SK-N-SH (cell line): ENCODE measurements at places on chromosomes 2 and 18. TPM values are rescaled to one million over a fixed set of nuclear protein-coding genes. Genes with fewer than 3 reads are reported as not detected.

The LRATD1 gene
- 0.84 and 0.89 TPM in 2 replicates for polyA plus RNA-seq

The REL gene
- 0.59 and 0.96 TPM in 2 replicates for polyA plus RNA-seq

The VWC2L gene
- not detected in 2 replicates for polyA plus RNA-seq

The CIB4 gene
- polyA plus RNA-seq = not detected in 2 replicates

The PAPOLG gene
- 2.1 and 3.4 TPM in 2 replicates for polyA plus RNA-seq

- H3K4me3 ChIP-seq = no peak overlapping the region
- H3K36me3 ChIP-seq = no peaks in the 10 kb centered on the region
- peaks cover 56% of the 10 kb centered on the region for H3K4me1 ChIP-seq
- H3K27ac ChIP-seq = peak overlapping the region; percentile 96
Measured at GRCh38 chr2:203811491-203812221, 55.9 kb upstream of the CTLA4 start.

- H3K36me3 ChIP-seq = no peaks in the 10 kb centered on the region
- H3K27ac ChIP-seq = no peak overlapping the region
- no peak overlapping the region for H3K4me3 ChIP-seq
- DNase-seq = no peak
Measured at GRCh38 chr2:129457277-129457818, 522.1 kb upstream of the RAB6C start.

- no peaks in the 10 kb centered on the region for H3K4me1 ChIP-seq
- peaks cover 2% of the 10 kb centered on the region; the same call in 1 of the 2 replicates for H3K27me3 ChIP-seq
- no peak overlapping the region for H3K4me3 ChIP-seq
- DNase-seq = no peak
- H3K27ac ChIP-seq = no peak overlapping the region
- no peaks in the 10 kb centered on the region for H3K36me3 ChIP-seq
Measured at GRCh38 chr2:156890529-156891148, 366.9 kb upstream of the GALNT5 start.

- no peaks in the 10 kb centered on the region for H3K27me3 ChIP-seq
- H3K4me3 ChIP-seq = no peak overlapping the region
- peak overlapping the region; percentile 74 for H3K27ac ChIP-seq
- H3K4me1 ChIP-seq = peaks cover 26% of the 10 kb centered on the region
- peaks cover 61% of the 10 kb centered on the region for H3K36me3 ChIP-seq
Measured at GRCh38 chr2:216189410-216189809, 80.3 kb downstream of the XRCC5 start.

DNA sequence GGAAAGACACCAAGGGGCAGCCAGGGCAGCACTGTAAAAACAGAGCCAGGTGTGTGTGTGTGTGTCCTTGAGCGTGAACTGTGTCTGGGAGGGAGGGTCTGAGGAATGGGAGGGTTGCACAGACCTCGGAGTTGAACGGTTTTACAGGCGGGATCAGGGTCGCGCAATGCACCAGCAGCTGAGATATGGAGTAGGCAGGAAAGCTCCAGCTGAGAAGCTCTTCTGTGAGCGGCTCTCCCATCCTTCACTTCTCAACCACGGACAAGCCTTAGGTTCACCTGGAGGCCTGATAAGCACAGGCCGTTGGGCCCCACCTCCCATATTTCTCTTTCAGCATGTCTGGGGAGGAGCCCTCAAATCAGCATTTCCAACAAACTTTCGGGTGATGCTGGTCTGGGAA is 12.1 kb downstream of the SERTAD2 start:
- H3K27ac ChIP-seq = no peak overlapping the region
- H3K27me3 ChIP-seq = no peaks in the 10 kb centered on the region
- peaks cover 61% of the 10 kb centered on the region; the same call in 1 of the 2 replicates for H3K4me1 ChIP-seq
- H3K36me3 ChIP-seq = peaks cover 5% of the 10 kb centered on the region
- DNase-seq = no peak
- H3K4me3 ChIP-seq = no peak overlapping the region

DNA sequence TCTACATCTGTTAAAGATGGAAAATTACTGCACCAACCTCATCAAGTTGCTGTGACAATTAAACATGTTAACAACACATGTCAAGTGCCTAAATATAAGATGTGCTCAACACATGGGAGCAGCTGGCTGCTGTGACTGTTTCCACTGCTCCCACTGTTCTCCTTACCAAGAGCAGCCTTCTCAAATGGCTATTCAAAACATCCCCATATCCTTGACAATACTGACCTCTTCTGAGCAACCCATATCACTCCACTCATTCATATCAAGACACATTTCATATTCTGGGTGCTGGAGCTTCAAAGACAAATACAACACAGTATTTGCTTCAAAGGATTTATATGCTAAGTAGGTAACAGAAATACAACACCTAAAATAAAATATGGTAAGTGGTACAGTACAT is 60.3 kb downstream of the PIAS2 start:
- no peaks in the 10 kb centered on the region for H3K36me3 ChIP-seq
- H3K4me1 ChIP-seq = no peaks in the 10 kb centered on the region
- H3K27me3 ChIP-seq = no peaks in the 10 kb centered on the region
- no peak overlapping the region for H3K4me3 ChIP-seq

DNA sequence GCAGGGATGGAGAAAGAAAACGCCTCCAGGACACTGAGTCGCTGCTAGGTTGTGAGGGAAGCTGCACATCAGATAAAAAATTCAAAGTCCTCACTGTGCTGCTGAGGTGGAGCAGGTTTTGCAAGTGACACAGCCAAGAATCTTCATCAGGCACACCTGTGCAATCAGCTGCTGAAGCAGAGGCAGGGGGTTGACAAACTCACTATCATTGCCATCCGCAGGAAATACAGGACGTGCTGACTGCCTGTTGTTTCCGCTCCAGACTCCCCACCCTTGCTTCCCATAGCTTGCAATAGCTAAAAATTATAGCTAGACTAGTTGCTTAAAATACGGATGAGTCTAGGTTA is 147.8 kb upstream of the FHL2 start:
- H3K4me3 ChIP-seq = no peak overlapping the region
- no peaks in the 10 kb centered on the region; the same call in 1 of the 2 replicates for H3K4me1 ChIP-seq
- H3K27me3 ChIP-seq = peaks cover 9% of the 10 kb centered on the region; the same call in 1 of the 2 replicates
- no peaks in the 10 kb centered on the region for H3K36me3 ChIP-seq

GRCh38 chr18:3690764-3691066 is 240.7 kb downstream of the TGIF1 start:
- no peaks in the 10 kb centered on the region for H3K27me3 ChIP-seq
- H3K27ac ChIP-seq = no peak overlapping the region
- H3K36me3 ChIP-seq = no peaks in the 10 kb centered on the region

- H3K27ac ChIP-seq = no peak overlapping the region
- DNase-seq = no peak
- peaks cover 75% of the 10 kb centered on the region for H3K36me3 ChIP-seq
- H3K4me3 ChIP-seq = no peak overlapping the region
- H3K4me1 ChIP-seq = no peaks in the 10 kb centered on the region
Measured at GRCh38 chr2:39007875-39008504, 112.9 kb downstream of the SOS1 start.

- H3K27ac ChIP-seq = peak overlapping the region; percentile 11; the same call in 1 of the 2 replicates
- H3K27me3 ChIP-seq = no peaks in the 10 kb centered on the region
- H3K4me1 ChIP-seq = peaks cover 12% of the 10 kb centered on the region; the same call in 1 of the 2 replicates
Measured at GRCh38 chr2:217964275-217965161, 38.3 kb downstream of the TNS1 start.

GRCh38 chr2:233444501-233444900 is 90.2 kb downstream of the DGKD start:
- no peaks in the 10 kb centered on the region for H3K4me1 ChIP-seq
- H3K36me3 ChIP-seq = peaks cover 29% of the 10 kb centered on the region; the same call in 1 of the 2 replicates
- no peak for DNase-seq
- H3K4me3 ChIP-seq = no peak overlapping the region
- H3K27me3 ChIP-seq = no peaks in the 10 kb centered on the region

DNA sequence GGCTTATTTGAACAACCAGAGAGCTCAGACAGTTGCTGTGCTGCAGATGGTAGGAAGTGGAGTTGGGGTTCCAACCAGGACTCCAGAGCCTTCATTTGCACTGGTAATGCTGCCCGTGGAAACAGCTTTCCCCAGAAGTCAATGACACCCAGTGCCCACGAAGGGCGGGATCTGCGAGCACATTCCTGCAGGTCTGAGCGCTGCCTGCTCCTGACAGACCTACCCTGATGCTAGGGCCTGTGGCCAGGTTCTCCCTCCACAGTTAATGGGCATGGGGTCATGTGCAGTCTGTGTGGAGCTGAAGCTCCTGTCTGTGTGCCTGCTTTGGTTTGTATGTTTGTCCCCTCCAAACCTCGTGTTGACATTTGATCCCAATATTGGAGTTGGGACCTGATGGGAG is 299.0 kb upstream of the HS6ST1 start:
- H3K27ac ChIP-seq = no peak overlapping the region
- no peak for DNase-seq
- no peaks in the 10 kb centered on the region for H3K4me1 ChIP-seq

- no peaks in the 10 kb centered on the region for H3K4me1 ChIP-seq
- no peak for DNase-seq
- no peaks in the 10 kb centered on the region for H3K27me3 ChIP-seq
- no peak overlapping the region for H3K4me3 ChIP-seq
- no peaks in the 10 kb centered on the region for H3K36me3 ChIP-seq
Measured at GRCh38 chr2:224190234-224190935, 151.3 kb upstream of the SERPINE2 start.

DNA sequence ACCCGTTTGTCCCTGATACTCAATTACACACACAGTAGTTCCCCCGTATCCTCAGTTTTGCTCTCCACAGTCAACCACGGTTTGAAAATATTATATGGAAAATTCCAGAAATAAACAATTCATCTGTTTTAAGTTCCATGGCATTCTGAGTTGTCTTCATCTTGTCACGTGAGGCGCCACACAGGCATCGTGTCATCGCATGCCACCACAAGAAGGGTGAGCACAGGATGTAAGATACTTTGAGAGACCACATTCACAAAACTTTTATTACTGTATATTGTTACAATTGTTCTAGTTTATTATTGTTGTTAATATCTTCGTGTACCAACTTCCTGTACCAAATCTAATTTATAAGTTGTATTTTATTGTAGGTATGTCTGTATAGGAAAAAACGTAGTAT is 17.7 kb downstream of the ADNP2 start:
- H3K4me3 ChIP-seq = no peak overlapping the region
- H3K4me1 ChIP-seq = peaks cover 3% of the 10 kb centered on the region; the same call in 1 of the 2 replicates
- no peak for DNase-seq
- H3K27ac ChIP-seq = no peak overlapping the region
